ENCODE measurements at places on chromosomes 13 and 19.

- no peak for DNase-seq
Measured at GRCh38 chr19:39542206-39542605, 2.2 kb upstream of the EID2 start.

DNA sequence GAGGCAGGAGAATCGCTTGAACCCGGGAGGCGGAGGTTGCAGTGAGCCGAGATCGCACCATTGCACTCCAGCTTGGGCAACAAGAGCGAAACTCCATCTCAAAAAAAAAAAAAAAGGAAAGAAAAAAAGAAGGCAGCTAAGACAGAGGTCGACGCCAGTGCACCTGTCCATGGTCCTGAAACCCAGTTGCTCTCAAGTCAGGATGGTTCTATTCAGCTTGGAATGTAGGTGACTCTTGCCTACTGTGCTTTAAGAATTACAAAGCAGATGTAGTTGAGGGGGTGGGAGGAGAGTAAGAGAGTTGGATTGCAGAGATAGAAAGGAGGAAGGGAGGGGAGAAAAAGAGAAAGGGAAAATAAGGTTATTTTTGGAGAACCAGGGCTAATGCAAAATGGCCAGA, 18.7 kb downstream of the CACNG7 start:
- peak; percentile 52 for DNase-seq

- peak; percentile 30 for DNase-seq
Measured at GRCh38 chr19:12628040-12629022, 17.6 kb downstream of the ZNF791 start.

DNA sequence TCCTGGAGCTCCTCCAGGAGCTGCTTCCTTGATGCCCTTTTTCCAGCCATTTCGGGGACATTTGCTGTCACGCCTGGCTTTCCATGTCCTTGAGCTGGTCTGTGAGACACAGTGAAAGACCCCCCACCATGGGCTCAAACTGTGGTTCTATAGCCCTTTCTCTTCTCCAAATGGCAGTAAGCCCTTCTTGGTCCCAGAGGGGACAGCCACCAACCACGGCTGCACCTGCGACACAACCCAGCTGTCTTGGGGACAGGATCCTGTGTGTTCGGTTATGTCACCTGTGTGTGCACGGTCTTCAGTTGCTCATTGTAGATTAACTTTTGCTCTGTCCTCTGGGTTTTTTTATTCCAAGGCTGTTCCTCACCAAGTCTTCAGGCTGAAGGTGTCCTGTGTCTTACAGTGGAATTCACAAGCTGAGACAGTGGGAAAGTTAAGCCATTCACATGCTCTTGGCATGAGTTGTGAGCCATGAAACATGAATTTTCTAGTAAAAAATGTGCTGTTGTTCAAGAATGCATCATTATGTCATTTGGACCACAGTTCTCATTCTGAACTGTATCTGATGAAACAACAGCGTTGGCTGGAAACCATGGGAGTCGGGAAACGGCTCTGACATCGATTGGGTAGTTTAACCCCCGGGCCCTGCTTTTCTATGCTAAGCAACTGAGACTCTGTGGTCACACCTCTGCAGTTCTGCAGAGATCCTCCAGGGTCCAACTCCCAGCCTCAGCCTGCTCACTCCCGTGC, 129.5 kb upstream of the MCF2L start:
- peak; percentile 78 for DNase-seq

DNA sequence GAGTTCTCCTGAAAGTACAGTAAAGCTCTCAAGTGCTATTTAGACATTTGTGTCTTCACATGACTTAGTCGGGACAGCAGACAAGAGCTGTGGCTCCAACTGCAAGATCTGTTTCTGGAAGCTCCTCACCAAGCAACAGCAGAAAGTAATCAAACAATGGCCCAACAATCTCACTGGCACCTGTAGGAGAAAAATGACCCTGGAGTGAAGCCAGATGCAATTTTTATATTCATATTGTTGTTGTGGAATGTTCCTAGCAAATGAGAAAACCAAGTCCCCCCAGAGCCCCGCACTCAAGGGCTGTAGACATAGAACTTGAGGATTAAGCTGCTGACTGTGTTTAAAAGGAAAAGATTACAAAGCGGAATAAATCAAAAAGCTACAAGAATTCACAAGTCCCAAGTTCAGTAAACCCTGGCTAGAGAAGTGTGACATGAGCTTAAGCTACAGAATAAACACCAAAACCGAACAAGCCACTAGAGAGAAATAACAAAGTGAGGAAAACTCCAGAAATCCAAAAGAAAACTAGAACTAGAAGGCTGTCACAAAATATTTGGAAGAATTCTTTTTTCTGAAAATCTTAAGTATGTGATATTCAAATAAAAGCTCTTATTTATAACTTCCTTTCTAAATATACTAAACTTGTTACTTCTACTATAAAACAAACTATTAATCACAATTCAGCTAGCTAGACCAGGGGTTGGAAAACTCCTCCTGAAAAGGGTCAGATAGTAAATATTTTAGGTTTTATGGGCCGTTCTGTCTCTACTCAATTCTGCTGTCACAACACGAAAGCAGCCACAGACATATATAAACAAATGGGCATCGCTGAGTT, 454.5 kb downstream of the SUCLA2 start:
- DNase-seq, result no peak

DNA sequence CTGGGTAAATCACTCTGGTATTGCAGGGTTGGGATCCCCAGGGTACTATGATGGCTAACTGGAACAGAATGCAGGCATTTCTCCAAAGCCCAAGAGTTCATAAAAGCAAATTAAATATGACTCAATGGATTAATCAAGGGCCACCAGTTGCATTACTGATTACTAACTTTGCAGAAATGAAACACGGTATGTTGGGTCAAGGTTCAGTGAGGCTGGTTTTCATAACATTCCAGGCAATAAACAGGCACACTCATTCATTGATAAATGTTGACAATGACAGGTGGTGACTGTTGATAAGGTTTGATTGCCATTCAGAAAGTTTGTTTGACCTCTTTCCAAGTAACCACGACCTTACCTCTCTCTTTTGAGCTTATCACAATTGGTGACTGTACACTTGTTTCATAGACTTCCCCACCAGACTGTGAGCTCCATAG, 506 bp upstream of the AP1M1 start:
- peak; percentile 93 for DNase-seq

DNA sequence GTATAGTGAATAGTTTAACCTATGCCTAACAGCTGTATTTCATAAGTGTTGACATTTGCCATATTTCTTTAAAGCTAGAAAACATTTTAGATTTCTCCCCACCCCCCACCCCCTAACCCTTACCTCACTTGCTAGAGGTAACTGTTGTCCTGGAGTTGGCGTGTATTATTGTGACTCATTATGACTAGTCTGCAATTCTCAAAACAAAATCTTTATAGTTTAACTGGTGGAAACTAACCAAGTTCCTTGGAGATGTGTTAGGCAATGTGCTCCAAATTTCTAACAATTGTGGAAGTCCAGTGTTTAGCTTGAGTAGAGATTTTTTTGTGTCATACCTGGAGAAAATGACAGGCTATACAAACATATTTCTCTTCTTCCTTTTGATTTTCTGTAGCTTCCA, 38.0 kb downstream of the KCTD4 start:
- peak; percentile 88 for DNase-seq

DNA sequence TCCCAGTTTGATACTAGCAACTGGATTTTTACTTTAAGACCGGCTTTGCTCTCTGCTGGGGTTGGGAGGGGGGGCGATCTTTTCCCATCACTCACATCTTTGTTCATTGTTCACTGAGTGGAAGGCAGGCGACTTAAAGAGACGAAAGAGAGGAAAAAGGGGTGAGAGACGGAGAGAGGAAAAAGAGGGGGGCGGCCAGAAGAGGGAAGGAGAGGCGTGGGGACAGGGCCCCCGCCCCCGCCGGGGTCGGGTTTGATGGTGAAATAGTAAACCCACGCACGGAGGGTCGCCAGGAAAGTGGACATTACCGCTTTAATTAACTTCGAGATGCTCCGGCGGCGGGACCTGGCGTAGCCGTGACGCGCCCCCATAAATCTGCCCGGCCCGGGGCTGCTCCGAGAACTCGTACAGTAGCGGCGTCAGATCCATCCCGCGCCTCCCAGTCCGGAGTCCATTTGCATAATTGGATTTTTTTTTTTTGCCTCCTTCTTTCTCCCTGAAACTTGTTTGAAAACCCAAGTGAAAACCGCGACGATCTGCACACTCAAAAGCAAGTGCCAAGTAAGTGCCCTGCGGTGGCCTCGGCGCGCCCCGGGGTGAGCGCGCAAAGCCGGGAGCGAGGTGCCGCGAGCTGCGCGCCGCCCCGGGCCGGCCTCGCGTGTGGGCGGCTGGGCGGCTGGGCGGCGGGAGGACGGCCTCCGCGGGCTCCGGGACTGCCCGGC, 143.9 kb upstream of the ZNF536 start:
- peak; percentile 26 for DNase-seq

DNA sequence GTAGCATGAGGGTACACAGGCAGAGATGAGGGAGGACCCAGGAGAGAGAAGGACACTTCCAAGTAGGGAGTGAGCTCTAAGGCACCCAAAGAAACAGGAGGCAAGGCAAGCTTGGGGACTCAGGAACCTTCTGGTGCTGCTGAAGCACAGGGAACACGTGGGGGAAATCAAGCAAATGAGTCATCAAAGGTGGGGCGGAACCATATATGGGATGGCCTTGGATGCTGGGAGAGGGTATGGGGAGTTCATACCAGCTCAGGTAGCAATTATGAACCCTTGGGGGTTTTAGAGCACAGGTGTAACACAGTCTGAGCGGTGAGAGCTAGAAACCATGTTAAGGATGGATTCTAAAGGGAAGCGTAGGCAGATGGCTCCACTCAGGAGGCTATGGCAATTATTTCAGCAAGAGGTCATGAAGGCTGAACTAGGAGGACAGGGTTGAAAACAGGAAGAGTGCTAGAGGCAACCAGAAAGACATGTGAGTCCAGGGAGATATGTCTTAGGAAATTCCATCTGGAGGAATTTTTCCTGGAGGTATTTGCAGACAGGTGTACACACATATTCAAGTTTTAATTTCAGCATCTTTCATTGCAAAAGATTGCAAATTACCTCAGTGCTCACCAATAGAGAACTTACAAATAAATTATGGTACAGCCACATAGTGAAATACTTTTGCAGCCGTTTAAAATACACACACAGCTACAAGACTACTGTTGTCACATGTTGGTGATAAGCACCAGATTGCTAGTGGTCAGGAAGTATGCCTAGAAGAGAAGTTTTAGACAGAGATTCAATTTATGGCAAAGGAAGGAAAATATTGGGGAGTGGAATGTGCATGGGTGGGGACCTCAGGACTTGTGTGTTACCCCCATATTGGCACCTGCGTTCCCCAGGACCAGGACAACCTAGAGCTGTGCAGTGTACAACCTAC, 77.0 kb downstream of the STARD13 start:
- DNase-seq, result no peak

DNA sequence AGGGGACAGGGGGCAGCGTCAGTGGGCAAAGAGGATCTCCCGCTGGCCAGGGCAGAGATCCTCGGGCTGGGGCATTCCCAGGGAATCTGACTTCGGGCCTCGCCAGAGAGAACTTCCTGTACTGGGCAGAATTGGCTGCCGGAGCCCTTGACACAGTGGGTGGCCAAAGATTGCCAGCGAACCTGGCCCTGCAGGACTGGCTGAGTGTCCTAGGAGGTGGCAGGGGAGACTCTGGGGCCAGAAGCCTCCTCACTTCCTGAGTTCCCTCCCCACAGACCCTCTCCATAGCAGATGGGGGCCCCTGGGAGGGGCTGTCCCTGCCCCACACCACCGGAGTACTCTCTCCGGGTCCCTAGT, 19.3 kb downstream of the DPP9 start:
- no peak for DNase-seq

DNA sequence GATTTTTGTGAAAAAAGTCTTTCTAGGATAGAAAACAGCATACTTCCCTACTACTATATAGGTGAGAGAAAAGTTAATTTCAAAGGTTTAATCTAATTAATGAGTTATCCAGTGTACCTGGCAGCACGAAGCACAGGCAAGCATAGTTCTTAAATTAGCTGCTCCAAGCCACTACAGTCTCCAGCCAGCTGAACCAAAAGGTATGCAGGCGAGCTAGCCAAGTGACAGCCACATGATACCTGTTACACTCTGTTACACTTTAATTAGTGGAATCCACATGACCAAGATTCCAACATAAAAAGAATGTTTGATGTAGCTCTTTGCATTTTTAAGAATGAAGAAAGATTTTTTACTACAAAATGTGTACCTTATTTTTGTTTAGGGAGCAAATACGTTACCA, 15.5 kb downstream of the SLC25A30 start:
- no peak for DNase-seq

DNA sequence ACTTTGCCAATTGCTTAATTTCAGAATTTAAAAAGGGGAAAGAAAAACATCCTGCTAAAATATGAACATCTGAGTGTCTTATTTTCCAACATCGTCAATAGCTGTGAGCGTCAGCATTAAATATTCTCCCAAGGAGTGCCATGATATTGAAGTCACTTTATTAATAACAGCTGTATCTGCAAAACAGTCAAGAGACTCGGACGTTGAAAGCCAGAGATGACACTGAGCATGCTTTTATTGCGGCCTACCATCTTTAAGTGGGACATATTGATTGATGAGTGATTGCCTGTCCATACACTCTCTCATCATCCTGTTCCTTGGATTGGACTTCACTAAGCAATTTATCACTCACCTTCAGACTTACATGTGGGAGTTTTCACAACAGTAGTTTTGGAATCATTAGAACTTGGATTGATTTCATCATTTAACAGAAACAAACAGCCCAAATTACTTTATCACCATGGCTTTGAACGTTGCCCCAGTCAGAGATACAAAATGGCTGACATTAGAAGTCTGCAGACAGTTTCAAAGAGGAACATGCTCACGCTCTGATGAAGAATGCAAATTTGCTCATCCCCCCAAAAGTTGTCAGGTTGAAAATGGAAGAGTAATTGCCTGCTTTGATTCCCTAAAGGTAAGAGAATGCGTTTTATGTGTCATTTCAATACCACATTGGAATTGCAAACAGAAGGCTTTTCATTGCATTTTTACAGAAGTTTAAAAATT, 53.8 kb downstream of the MBNL2 start:
- DNase-seq, result peak; percentile 60

GRCh38 chr13:82962397-82962796, 919.9 kb downstream of the SLITRK1 start:
- no peak for DNase-seq

- DNase-seq, result no peak
Measured at GRCh38 chr13:30042272-30042671, 191.9 kb upstream of the UBL3 start.

- DNase-seq, result peak; percentile 0
Measured at GRCh38 chr19:20664901-20665781, 3.8 kb upstream of the ZNF626 start.
